ENCODE measurements at places on chromosomes 4 and X. TPM values are rescaled to one million over a fixed set of nuclear protein-coding genes. Genes with fewer than 3 reads are reported as not detected.

ADRA2C gene
- not detected for total RNA-seq

MAB21L2 gene
- not detected for total RNA-seq

- no peaks in the 10 kb centered on the region for H3K27me3 ChIP-seq
- no peaks in the 10 kb centered on the region for H3K36me3 ChIP-seq
- DNase-seq, result no peak
- no peaks in the 10 kb centered on the region for H3K4me1 ChIP-seq
Measured at GRCh38 chr4:1780435-1780834, 12.7 kb upstream of the FGFR3 start.

- no peaks in the 10 kb centered on the region for H3K4me1 ChIP-seq
- DNase-seq, result no peak
- no peak overlapping the region for H3K4me3 ChIP-seq
- H3K27ac ChIP-seq, result no peak overlapping the region
Measured at GRCh38 chrX:57447856-57448255, 144.0 kb upstream of the ZXDB start.

ADGRG4 gene
- total RNA-seq, result not detected

- peaks cover 14% of the 10 kb centered on the region for H3K4me1 ChIP-seq
- peak; percentile 2 for DNase-seq
- H3K4me3 ChIP-seq, result peak overlapping the region; percentile 28
- H3K36me3 ChIP-seq, result no peaks in the 10 kb centered on the region
Measured at GRCh38 chr4:186722796-186723291, 812 bp downstream of the FAT1 start.

DNA sequence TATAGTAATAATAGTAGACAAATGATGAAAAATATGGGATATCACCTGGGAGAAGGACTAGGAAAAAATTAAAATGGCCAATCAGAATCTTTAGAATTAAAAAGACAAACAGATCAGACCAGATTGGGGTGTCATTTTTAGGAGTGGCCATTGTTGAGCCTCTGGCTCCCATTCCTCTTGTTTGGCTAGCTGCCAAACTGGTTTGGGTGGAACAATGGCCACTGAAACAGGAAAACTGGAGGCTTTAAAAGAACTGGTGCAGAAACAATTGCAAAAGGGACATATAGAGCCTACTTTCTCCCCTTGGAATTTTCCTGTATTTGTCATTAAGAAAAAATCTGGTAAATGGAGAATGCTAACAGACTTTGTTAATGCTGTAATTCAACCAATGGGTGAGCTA lies 294.8 kb upstream of the DKK2 start:
- no peak for DNase-seq
- H3K4me3 ChIP-seq, result no peak overlapping the region
- no peaks in the 10 kb centered on the region for H3K36me3 ChIP-seq
- H3K27me3 ChIP-seq, result no peaks in the 10 kb centered on the region
- no peaks in the 10 kb centered on the region for H3K4me1 ChIP-seq

C4orf51 gene
- total RNA-seq, result not detected

SPRY1 gene
- total RNA-seq, result 144 TPM

GRCh38 chrX:47264483-47265173 lies 31.8 kb downstream of the USP11 start:
- peaks cover 9% of the 10 kb centered on the region for H3K4me1 ChIP-seq
- no peaks in the 10 kb centered on the region for H3K27me3 ChIP-seq
- no peaks in the 10 kb centered on the region for H3K36me3 ChIP-seq
- DNase-seq, result peak; percentile 29
- no peak overlapping the region for H3K4me3 ChIP-seq

GRCh38 chr4:74188912-74189311 lies 31.0 kb downstream of the MTHFD2L start:
- H3K36me3 ChIP-seq, result no peaks in the 10 kb centered on the region
- no peak overlapping the region for H3K4me3 ChIP-seq
- H3K4me1 ChIP-seq, result no peaks in the 10 kb centered on the region
- DNase-seq, result no peak
- no peaks in the 10 kb centered on the region for H3K27me3 ChIP-seq

TKTL1 gene
- 0.67 TPM for total RNA-seq

DNA sequence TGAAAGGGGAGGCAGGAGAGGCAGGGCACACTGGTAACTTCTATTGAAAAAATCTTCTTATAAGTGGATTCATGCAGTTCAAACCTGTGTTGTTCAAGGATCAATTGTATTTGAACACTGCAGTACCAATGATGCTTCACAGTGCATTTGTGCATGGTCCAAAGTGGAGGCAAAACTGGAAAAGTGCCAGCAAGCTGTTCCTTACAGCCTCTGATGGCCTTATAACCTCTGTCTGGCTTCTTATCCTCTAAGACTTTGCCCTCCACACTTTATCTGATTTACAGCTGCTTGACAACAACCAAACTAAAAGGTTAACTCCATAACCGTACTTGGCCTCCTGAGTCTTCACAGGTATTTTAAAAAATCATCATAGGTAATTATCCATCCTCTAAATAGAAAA lies 40.4 kb downstream of the MAGEB17 start:
- H3K36me3 ChIP-seq, result no peaks in the 10 kb centered on the region
- no peak overlapping the region for H3K4me3 ChIP-seq
- no peak overlapping the region for H3K27ac ChIP-seq
- no peak for DNase-seq

DNA sequence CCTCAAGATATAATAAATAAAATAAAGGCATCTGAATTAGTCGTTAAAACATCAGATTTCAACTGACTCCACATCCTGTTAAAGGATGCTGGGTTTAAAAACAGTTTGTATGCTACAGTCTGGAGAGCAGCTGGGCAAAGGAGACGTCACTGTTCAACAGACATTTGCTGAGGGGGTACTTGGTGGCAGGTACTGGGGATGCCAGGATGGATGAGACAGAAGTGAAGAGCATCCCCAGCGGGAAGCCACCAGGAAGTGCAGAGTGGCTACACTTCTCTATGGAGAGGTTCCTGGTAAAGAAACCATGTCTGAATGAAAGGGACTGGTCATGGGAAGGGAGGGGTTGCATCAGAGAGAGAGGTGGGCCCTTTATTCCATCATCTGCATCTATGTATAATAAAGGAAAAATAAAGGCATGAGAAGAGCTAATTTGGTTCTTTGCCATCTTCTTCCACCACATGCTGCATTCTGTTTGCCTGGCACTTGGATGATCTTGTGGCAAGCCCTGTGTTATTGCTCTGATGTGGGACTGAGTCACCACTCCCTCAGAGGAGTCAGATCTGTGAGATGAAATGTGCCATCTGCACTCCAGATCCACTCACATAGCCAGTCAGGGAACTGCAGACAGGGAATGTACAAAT lies 145.0 kb downstream of the SOWAHB start:
- no peak overlapping the region for H3K4me3 ChIP-seq
- no peak overlapping the region for H3K27ac ChIP-seq
- peaks cover 21% of the 10 kb centered on the region for H3K27me3 ChIP-seq

DNA sequence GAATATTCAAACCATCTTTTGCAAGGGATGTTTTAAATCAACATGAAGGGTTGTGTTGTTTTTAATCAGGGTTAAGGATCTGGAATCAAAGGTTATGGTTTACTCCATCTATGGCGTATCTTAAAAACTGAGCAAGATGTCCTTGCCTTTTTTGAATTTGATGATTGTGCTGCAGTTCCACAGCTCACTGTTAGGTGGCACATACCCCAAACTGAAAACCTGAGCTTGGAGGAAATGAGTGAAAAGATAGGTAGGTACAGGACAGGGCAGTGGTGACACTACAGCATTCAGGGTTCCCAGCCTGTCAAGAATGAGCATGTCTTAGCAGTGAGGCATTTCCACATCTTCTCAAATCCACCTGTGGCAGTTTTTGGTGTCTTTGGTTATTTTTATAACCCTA lies 13.1 kb upstream of the EOLA1 start:
- DNase-seq, result peak; percentile 50
- H3K36me3 ChIP-seq, result peaks cover 4% of the 10 kb centered on the region
- no peak overlapping the region for H3K27ac ChIP-seq
- peaks cover 42% of the 10 kb centered on the region for H3K4me1 ChIP-seq

NEXMIF gene
- 0.79 TPM for total RNA-seq

DNA sequence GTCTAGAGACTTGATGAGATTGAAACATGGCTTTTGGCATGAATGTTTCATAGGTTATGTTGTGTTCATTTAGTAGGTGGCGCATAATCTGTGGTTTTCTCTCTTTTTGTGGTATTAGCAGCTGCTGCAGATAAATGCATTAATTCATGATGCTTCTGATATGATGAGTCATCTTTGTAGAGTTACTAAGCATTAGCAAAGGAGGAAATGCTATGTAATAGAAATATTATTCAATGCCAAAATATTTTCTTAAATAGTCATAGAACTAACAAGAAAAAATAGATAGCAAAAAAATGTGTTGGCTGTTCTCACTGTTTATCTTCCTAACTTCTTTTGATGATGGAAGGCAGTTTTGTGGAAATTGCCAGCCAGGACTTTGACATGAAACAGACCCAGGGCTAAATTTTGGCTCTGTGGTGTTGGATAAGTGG lies 3.6 kb downstream of the ZXDB start:
- peaks cover 32% of the 10 kb centered on the region for H3K4me1 ChIP-seq
- H3K27ac ChIP-seq, result peak overlapping the region; percentile 61
- no peaks in the 10 kb centered on the region for H3K27me3 ChIP-seq
- H3K4me3 ChIP-seq, result peak overlapping the region; percentile 64
